ENCODE measurements at places on chromosomes 16 and 17.
A peak's percentile ranks its signal among the peaks of the same experiment; 100 is the strongest.

GRCh38 chr17:73192206-73192893 is 505 bp upstream of the COG1 start:
- peak; percentile 39 for DNase-seq

DNA sequence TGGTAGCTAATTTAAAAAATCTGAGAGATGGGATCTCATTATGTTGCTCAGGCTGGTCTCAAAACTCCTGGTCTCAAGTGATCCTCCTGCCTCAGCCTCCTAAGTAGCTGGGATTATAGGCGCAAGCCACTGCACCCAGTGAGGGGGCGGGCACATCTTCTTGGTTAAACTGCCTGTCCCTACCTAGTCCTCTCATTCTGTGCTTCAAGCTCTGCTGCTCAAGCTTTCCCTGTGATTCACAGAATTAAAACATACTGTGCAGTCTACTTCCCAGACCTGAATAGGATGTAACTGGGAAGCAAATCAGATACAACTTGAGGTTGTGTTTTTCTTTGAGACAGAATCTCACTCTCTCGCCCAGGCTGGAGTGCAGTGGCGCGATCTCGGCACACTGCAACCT is 2.3 kb downstream of the MRPL38 start:
- no peak for DNase-seq

- DNase-seq: no peak
Observed at GRCh38 chr16:62876133-62876532, 839.9 kb upstream of the CDH8 start.

DNA sequence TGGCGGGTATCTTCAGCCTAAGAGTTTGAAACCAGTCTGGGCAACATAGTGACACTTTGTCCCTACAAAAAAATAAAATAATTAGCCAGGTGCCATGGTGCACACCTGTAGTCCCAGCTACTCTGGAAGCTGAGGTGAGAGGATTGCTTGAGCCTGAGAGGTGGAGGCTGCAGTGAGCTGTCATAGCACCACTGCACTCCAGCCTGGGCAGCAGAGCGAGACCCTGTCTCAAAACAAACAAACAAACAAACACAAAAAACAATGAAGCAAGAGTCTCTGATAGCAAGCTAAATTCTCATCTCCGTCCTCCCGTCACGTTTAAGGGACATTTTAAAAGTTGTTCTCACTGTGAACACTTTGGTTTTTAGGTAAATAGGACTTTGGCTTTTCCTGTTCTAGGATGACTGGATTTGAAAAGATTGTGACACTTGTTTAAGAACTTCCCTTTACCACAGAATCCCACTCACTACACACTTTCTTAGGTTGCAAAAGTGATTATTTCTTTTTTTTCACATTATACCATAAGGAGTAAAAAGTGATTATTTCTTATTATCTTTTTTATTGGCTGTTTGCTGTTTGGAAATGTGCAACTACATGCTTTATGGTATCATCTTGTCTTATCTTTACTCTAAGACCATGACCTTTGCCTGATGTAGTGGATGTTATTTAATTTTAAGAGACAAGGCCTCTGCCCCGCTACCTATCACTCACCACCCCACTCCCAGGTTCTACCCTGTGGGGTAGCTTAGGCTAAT is 4.4 kb upstream of the ERN1 start:
- DNase-seq: no peak

DNA sequence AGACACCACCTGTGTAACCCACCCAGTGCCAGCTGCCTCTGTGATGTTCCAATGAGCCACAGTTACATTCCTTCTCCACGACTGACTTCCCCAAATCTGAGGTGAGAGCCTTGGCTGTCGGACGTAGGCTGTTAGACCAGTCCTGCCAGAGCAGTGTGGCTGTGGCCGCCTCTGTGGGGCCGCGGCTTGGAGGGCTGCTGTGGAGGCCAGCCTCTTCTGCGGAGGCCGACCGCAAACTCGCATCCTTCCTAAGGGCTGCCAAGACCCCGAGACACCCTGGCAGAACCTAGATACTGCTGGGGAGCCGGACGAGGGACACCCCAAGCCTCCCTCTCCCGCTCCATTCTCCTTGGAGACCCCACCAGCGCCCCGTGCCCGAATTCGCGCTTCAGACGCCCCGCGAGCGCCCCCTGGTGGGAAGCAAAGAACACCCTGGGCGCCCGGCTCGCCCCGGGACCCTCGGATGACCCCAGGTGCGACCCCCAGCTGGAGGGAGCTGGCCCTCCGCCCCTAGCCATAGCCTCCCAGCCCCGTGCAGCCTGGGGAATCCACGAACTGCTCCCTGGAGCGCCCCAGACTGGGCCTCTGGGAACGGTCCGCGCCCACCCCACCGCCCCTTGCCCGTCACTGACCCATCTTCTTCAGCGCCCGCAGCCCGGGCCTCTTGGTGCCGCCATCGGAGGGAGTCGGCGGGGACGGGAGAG is 547 bp downstream of the PLCD3 start:
- no peak for DNase-seq

DNA sequence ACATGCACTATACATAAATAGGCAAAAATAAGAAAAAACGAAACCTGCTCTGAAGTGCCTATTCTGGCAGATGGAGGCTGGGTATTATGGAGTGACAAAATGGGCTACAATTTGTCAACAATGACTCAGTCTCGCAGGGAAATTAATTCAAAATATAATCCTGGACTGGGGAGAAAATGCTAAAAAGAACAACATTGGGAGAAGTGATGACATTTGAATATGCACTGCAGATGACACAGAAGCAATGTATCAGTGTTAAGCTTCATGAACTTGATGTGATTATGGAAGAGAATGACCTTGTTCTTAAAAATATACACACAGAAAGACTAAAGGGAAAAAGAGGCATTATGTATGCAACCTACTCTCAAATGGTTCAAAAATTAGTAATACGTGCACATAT is 74.8 kb upstream of the PSMD7 start:
- no peak for DNase-seq

DNA sequence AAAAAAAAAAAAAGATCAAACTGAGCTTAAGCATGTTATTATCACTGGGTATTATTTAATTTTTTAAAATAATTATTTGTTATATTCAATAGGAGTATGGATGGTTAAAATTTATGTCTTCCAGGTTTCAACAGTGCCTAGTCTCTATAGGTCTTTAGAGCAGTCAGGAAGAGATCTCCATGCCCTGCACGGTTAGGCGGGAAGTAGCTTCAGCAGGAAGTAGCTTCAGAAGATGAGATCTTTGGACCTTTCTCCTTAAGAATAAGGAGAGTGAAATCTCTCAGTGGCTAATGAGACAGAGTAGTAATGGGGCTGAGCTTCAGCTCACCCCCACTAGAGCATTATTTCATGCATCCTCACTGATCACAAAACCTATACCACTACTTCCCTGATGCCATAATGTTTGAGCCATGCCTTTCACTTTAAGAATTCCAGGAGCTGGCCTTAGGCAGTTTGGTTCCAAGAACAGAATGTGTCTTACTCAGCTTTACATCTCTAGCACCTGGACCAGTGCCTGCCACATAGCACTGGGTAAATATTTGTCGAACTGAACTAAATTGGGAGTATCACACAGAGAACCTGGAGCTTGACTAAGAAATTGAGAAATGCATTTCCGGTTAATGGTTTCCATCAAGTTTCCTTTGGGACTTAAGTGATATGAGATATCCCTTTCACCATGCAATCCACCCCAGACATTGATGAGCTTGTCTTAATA is 43.5 kb downstream of the SCPEP1 start:
- DNase-seq: no peak

DNA sequence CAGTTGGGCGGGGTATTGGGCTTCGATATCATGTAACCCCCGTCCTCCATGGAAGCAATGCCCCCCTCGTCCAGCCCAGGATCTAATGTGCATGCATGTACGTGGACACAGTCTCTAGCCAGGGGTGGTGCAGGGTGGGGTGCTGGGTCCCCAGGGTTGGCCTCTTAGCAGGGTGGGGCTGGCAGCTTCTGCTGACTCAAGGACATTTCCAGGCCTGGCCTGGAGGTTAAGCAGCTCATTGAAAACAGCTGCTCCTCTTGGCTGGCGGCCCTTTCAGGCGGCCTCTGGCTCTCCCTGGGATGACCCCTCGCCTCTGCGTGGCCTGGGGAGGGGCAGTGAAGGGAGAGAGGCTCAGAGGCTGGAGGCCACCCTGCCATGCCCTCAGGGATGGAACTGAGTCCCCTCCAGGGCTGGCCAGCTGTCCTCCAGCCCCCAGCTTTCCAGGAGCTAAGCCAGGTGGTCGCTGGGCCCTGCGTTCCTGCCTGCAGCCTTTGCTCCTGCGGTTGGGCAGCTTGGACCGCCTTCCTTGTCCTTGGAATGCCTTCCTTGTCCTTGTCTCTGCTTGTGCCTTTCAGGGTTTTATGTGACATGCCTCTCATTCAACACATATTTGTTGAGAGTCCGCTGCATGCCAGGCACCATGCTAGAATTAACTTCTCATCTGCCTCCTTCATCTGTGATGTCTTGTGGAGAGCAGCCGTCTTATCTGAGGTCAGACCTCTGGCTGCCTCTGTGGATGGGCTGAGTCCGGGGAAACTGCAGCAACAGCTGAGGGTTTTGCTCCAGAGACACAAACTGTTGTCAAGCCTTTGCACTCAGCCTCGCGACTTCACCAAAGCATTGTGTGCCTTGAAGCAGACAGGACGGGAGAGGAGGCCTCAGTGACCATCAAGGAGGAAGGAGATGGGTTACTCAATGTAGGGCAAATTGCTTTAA is 26.6 kb downstream of the MRC2 start:
- no peak for DNase-seq

DNA sequence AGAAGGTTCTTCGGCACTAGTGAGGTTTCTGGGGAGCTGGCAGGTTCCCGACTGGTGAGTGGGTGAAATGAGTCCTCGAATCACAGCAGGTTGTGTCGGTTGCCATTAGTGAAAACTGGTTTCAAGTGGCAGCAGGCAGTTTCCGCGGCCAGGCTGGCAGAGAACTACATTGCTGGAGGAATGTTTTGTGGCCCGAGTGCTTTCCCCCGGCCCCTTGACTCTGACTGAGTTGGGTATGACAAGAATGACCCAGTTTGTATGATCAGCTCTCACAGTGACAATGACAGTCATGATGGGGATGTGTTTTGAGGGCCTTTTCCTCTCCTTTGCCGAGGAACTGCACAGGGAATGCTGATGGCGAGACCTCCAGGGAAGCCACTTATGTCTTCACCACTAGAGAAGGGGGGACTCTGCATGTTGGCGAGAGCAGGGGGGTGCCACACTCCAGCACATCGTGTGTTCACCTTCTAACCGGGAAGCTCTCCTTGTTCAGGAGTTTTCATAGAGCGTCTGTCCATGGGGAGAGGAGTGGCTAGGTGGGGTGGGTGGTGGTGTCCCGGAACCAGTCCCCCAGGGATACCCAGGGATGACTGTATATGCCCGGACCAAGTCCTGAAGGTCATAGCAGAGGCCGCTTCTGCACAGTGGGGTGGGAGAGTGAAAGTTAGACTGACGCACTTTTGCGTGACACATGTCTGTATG is 206.0 kb upstream of the CHMP6 start:
- DNase-seq: no peak

- DNase-seq: no peak
Observed at GRCh38 chr17:32019228-32019627, 12.0 kb downstream of the LRRC37B start.

GRCh38 chr16:9680968-9681367 is 501.3 kb downstream of the GRIN2A start:
- DNase-seq: no peak

- DNase-seq: no peak
Observed at GRCh38 chr16:76639685-76640289, 362.6 kb downstream of the CNTNAP4 start.

- no peak for DNase-seq
Observed at GRCh38 chr16:51523400-51523799, 372.3 kb upstream of the SALL1 start.

DNA sequence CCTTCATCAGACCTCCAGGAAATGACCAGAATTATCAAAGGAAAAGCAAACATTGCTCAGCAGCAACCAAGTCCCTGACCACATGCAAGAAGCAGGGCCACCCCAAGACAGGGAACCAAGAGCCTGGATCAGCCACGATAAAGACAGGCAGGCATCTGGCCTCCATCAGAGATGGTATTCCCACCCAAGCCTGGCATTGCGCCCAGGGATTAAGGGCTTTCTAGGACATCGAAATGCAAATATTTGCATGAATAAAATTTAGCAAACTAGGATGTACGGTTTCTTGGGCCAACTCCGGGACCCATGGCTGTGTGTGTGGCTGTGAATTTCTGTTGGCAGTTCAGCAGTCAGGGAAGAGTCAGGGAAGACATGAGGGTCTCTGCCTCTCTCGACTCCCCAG is 241.4 kb upstream of the DYNLRB2 start:
- no peak for DNase-seq

GRCh38 chr17:68461589-68461988 is 4.3 kb upstream of the WIPI1 start:
- no peak for DNase-seq

Data from NCI-H2081 treated with DMSO at 0.1 percent for 48 hours (cell line).